Cardiac fibroblast (primary cell): ENCODE measurements at places on chromosomes 5 and 9.

DNA sequence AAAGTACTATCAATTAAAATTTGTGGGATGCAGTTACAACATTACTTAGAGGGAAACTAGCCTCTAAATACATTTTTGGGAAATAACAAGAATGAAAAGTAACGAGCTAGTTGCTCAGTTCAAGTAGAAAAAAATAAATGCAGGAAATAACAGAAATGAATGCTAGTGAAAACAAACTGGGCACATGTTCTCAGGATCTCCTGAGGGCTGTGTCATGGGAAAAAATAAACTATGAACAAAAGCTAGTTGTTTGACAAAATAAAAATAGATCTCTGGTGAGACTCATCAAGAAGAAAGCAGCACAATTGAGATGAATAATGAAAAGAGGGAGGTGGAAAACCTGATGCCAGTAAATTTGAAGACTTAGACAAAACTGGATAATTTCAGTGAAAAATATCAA, 16.3 kb downstream of the IDNK start:
- no peak for DNase-seq

DNA sequence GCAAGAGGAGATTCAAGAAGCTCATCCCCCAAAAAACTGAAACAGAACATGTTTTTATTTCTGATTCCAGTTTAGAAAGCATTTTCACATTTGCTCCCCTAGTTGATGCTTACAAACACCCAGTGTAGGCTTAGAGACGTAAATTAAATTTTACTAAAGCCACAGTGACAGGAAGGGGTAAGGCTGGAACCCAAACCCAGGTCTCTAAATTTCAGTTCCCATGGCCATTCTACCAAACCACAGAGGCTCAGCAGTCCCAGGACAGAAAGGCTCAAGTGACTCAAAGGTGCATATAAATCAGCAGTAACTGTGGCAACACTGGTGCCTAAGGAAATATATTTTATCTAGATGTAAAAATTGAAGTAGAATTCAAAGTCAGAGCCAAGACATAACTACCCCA, 128.7 kb downstream of the CEP120 start:
- no peak for DNase-seq

- peak; percentile 84 for DNase-seq
Observed at GRCh38 chr5:1555011-1555807, 31.4 kb upstream of the LPCAT1 start.

- DNase-seq, result peak; percentile 99
Observed at GRCh38 chr9:35814841-35815543, at the start of gene HINT2. TSS of gene HINT2 (minus strand) at chr9:35815042. CDS start at chr9:35814979, 63 bp downstream.

GRCh38 chr5:13658761-13659160, 285.7 kb downstream of the DNAH5 start:
- DNase-seq, result no peak

- no peak for DNase-seq
Observed at GRCh38 chr5:136030252-136030651, 1.5 kb downstream of the TGFBI start.

DNA sequence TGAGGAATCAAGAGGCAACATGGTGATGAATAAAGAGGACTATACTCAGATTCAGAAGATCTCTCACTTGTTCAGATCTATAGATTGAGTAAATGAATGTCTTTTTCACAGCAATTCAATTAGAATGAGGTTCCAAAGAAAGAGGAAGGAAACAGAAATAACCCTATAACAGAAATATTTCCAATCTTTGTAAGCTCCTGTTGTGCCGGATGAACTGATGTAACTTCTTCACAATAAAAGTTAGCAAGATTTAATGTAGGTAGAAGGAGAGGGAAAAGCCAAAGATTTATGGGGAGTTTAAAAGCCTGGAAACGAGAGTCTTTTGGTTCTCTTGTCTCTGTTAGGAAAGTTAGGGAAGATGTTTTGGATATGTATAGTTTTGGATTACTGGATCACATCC, 92.1 kb downstream of the PBX3 start:
- DNase-seq, result no peak

DNA sequence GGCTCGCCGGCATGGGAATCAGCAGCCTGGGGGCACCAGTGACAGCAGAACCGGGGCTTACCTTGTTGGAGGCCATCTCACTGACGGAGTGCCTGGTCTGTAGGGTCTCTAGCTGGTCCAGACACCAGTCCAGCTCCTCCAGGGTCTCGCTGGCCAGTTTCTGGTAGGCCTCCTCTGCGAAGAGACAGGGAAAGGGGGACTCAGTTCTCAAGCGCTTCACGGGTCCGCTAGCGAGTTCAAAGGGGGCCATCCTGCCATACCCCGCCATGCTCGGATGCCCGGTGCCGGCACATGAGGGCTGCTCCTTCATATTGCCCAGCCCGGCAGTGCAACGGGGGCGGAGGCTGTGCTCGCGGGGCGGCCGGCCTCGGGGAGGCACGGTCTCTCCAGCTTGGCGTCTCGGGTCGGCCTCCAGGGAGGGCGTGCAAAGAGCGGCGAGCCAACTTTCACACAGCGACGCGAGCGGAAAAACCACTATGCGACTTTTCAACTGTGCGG, 456.0 kb downstream of the RAB3C start:
- DNase-seq, result no peak

DNA sequence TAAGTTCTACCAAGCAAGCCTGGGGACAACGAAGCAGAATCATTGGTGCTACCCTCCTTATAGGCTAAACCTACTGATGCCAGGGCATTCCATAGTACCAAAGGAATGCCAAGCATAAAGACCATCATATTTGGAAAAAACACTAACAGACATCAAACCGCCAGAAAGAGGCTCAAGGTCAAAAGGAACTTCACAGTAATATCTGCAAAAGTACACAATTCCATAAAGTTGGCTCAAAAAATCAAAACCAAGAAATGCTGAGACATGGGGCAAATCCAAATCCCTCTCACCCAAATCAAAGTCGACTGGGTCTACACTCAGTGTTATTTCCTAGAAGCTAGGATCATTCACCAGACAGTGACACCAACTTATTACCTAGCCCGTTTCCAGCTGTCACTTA, 3.4 kb downstream of the VCP start:
- no peak for DNase-seq

DNA sequence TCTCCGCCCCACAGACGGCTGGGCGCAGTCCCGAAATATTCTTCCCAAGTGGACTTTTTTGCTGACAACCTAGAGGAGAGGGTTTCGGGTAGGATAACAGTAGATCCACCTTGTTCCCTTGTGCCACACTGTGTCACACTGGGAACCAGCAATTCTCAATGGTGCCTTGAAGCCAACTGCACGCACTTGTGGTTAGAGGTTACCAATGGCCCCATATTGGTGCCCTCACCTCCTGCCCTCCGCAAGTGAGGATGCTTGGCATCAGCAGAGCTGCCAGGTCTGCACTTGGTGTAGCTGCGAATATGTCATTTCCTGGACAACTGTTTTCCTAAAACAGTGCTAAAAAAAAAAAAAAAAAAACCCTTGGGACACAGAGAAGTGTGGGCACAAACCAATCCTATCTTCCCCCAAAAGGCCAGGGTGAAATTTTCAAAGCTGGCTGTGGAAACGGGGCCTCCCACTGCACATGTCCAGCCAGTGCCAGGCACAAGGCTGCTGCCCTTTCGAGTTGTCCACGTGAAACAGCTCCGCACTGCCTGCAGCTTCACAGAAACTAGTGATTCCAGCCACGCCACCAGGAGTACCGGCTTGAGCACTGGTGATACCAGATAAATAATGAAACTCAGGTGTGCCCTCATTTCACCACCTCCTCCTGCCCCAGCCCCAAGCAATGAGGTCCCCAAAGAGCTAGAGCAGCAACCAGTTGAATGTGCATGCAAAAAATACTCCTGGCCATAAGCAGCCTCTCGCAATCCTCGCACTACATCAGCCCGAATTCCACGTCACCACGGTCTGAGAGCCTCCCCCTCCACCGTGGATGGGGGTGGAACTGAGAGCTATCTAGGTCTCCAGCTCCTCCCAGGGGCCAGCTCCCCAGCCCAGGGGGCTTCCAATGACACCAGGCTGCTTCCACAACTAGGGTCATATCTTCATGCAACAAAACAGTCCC, 51.2 kb downstream of the USP20 start:
- DNase-seq, result peak; percentile 17

GRCh38 chr5:145825751-145826180, 9.4 kb downstream of the PRELID2 start:
- DNase-seq, result peak; percentile 79

DNA sequence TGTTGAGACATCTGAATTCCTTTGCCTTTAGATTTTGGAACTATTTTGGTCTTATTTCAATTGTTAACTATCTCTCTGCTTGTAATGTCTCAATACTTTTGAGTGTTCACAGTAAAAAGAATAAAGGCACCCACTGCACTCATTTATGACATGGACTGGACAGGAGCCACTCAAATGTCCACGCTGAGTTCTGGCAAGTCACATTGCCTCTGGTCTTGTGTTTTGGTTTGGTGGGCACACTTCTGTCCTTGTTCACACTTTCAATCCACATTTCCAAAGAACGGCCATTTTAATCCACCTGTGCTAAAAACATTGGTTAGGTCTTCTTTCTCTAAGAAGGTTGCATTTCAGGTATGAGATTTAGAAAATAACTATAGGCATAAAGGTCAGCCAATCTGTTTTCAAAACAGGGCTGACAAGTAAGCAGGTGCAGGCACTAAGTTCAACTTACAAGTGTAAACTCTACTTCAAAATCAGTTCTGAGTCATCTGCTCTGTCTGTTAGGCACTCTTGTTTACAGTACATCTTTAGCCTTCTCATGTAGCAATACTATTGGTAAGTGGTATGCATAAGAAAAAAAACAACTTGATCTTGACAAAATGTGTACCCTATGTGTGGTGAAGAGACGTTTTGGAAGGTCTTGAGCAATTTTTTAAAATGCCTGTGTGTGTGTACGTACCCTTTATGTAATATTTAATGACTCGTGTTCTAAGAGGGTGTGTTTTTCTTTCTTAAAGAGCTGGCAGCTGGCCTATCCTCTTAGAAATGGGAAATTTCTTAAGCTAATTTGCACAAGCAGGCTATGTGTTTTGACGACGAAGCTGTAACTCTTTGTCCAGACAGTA, 31.5 kb upstream of the ZFAND5 start:
- peak; percentile 82 for DNase-seq

DNA sequence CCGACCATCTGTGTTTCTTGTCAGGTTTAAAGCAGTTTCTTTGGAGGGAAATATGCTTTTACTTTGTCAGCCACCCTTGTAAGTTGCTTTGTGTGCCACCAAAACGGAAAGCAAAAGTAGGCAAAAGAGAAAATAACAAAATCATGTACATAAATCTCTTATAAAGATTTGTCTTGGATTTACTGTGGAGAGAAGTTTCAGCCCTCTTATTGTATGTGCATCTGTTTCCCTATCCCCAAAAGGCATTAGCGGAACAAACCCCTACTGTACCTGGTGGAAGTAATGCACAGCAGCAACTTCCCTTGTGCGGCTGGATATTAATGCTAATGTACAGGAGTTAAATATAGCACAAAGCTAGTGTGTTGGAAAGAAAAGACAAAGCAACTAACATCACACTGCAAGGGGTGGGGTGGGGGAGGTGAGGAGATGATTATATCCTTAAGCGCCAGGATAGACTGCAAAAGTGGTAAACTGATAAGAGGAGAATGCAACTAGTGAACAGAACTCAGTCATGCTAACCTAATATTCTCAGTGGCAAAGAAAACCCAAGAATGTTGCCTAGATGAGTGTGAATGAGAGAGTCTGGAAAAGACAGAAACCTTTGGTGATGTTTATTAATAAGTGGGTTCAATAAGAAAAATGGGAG, 396.5 kb upstream of the MEF2C start:
- no peak for DNase-seq

- no peak for DNase-seq
Observed at GRCh38 chr5:33439905-33440481, 772 bp upstream of the TARS1 start.

- DNase-seq, result peak; percentile 40
Observed at GRCh38 chr9:129569502-129570449, 51.1 kb downstream of the C9orf50 start.

GRCh38 chr9:19451240-19452087, 42.7 kb downstream of the ACER2 start:
- DNase-seq, result no peak

DNA sequence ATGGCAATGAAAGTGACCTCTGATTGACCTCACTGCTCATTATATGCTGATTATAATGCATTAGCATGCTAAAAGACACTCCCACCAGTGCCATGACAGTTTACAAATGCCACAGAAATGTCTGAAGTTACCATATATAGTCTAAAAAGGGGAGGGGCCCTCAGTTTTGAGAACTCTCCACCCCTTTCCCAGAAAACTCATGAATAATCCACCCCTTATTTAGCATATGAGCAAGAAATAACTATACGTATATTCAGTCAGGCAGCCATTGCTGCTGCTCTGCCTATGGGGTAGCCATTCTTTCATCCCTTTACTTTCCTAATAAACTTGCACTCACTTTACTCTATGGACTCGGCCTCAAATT, 163.1 kb downstream of the ESM1 start:
- DNase-seq, result no peak

GRCh38 chr9:136029556-136029955, 65.5 kb downstream of the NACC2 start:
- no peak for DNase-seq

DNA sequence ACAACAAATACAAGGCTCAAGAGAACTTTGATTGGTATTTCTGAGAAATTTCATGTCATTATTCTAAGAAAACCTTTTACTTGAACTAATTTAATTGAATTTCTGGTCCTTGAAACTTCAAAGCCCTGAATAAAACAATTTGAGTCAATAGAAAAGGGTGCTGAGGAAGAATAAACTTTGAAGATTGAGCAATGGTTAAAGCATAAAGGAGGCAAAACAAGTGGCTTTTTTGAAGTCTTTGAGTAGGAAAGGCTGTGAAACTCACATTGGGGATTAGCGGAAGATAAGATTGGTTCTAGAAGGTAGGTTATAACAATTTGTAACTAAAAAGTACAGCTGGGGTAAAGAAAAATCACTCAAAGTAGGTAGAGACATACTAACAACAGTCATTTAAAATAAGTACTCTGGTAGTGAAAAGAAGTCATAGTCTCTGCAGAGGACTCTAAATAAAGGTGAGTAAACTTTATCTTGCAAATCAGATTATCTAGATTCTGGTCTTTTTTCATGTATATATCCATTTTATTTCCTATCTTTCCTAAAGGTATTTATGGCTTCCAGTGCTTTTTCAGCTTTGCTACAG, 6.4 kb upstream of the PLPP1 start:
- DNase-seq, result no peak

DNA sequence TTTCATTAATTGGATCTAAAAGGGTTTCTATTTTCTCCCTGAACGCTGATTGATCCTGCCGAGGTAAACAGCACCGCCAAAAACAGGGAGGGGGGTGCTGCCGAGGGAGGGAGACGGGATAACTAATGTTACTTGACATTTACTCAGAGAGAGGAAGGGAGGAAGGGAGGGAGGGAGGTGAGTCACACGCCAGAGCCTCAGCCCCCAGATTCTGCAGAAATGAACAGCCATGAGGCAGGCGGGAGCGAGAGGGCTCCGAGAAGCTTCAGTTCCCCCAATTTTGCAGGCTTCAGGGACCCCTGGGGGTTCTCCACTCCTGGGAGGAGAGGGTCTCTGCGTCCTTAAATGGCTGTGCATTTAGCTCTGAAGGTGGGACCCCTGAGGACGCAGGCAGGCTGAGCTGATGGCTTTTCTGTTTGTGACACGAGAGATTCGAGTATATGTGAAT, 59.1 kb upstream of the IER5L start:
- DNase-seq, result peak; percentile 70

- DNase-seq, result no peak
Observed at GRCh38 chr9:116262448-116262847, 108.9 kb downstream of the PAPPA start.

GRCh38 chr5:2441495-2442180, 309.8 kb downstream of the IRX2 start:
- no peak for DNase-seq

GRCh38 chr5:68331192-68332079, 115.9 kb downstream of the PIK3R1 start:
- peak; percentile 36 for DNase-seq

GRCh38 chr9:123470121-123470782, 114.3 kb downstream of the CRB2 start:
- DNase-seq, result no peak
